Stimulated activated CD8-positive, alpha-beta memory T cell treated with anti-CD3 and anti-CD28 coated beads, Interleukin-15, amount 100 ng/mL, for 24 hours (primary cell): ENCODE measurements at places on chromosomes 4 and X.

- no peak for DNase-seq
Measured at GRCh38 chr4:88999392-88999930, 57.5 kb downstream of the FAM13A start.

GRCh38 chr4:85658766-85659439 lies 184.0 kb downstream of the ARHGAP24 start:
- DNase-seq, result no peak

GRCh38 chr4:188839704-188840103 lies 700.5 kb downstream of the TRIML1 start:
- no peak for DNase-seq

- no peak for DNase-seq
Measured at GRCh38 chr4:106587558-106587957, 219.0 kb upstream of the GIMD1 start.

DNA sequence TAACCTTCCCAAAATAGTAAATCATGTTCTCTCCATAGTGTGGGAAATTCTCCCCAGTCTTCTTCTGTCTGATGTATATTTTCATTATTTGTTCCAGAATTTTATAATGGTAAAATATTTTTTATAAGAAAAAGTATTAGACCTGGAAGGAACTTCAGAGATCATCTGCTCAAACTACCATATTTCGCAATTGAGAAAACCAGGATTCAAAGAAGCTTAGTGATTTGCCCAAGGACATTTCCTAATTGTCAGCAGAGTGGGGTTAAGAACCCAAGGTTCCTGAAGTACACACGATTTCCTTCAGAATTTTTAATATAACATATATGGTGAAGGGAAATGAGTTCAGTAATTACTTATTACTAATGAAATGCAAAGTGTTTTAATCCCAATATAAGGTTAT lies 24.1 kb downstream of the OCIAD1 start:
- no peak for DNase-seq

GRCh38 chr4:145565328-145565727 lies 53.9 kb upstream of the MMAA start:
- no peak for DNase-seq

GRCh38 chr4:24010994-24011393 lies 121.1 kb upstream of the PPARGC1A start:
- no peak for DNase-seq

GRCh38 chr4:86846921-86847320 lies 2.3 kb downstream of the SLC10A6 start:
- no peak for DNase-seq
